ENCODE measurements at places on chromosomes 6 and 20.

- DNase-seq: no peak
Measured at GRCh38 chr6:42179945-42180313, 6.8 kb downstream of the GUCA1A start.

- DNase-seq: no peak
Measured at GRCh38 chr6:132167929-132168892, 217.0 kb upstream of the CCN2 start.

GRCh38 chr6:91042656-91043055 is 455.8 kb upstream of the MAP3K7 start:
- no peak for DNase-seq

DNA sequence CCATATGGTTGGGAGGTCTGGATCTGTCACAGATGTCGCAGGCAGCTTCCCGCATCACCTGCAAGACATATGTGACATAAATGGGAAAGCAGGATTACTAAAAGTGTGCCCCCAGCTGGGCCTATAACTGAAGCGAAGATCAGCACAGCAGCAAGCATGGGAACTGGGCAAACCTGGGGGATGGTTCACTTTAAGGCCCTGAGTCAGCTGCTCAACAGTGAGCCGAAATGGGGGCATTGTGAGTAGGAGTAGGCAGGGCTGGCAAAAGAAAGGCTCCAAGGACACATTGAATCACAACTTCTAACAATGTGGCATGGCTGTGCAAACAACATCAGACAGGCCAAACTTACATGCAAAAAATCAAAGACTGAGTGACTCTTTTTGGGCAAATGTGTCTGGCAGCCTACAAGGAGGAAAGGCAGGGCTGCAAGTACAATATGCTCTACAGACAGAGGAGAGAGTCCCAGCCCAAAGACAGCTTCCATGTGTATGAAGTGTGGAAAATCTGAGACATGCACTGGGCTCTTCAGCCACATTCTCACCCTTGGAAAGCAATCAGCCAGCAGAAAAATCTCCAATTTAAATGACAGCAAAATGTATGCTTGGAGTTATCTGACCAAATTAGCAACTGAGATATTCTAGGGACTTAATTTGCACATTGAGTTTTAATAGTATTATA is 531.0 kb upstream of the MMS22L start:
- no peak for DNase-seq

DNA sequence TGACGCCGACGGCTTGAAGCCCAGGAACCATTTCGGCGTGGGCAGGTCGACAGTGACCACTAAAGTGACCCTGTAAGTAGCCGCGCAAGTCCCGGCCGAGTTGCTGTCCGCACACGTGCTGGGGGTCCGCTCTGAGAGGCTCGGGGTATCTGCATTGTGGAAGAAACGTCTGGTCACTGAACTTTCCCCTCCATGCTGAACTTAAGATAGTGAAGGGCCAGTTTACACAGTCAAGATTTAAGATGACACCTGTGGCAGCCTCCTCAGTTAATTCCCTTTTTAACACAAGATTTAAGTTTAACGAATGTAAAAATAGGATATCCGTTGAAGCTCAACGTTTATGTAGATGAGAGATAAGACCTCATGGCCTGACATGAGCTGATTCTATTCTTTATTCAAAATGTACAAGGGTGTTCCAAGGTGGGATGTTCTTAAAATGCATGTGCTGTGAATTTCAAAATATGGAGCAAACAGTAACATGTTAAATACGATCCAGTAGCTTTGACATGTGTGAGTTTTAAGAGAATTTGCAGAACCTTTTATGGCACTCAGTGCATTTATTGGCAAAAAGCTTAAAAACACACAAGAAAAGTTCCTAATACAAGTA is 116.2 kb downstream of the RTN4IP1 start:
- DNase-seq: peak; percentile 73

DNA sequence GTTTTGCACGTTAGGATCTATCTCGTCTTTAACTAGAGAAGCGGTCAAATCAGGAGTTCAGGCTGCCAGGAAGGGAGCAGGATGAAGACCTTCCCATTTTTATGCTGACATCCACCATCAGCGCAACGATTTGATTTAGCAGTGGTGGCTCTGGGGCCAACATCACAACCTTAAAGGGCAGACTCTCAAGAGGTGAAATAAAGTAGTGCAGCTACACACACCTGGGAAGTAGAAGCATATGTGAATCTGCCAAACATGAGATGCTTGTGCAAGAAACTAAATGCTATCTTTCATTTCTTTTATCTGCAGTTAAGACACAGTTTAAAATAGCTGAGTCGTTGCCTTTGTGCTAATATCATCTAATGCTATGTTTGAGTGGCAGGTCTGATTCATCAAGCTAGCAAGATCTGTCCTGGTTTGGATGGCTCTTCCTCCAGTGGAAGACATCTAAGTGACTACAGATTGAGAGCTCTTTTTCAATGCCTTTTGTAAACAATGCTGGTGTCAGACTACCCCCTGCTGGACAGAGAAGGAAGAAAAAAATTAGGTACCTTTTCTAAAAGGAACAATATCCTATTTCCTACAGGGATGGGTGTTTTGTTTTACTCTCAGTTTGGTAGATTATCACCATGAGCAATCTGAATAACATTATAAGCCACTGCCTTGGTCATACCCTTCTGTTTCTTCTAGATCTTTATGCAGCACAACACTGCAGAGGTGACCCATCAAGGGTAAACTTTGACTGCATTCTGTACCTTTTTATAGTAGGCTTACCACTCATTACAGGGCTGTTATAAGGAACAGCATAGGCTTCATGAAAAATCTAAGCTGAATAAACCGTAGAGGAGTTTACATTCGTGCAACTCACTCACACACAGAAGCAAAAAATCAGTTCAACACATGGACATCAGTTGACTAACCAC is 171.6 kb upstream of the FBXL4 start:
- peak; percentile 20 for DNase-seq

DNA sequence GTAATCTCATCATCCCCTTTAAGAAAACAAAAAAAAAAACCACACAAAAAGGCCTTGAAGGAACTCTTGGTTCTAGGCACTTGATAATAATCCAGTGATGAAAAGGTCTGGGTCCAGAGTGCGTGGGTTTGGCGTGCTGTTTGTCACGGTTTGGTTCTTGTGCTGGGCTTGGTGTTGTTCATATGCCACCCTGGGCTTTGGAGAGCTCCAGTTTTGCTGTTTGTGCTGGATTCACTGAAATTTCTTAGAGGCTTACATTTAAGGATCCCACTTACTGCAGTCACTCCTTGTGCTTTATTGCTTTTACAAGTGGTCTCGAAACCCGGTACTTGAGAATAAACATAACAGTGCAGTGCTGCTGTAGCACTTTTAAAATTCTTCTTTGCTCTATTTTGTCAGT is 68.8 kb upstream of the XRN2 start:
- no peak for DNase-seq

- no peak for DNase-seq
Measured at GRCh38 chr6:137309078-137309762, 90.0 kb upstream of the IFNGR1 start.
